ENCODE measurements at places on chromosomes 2 and 18.

DNA sequence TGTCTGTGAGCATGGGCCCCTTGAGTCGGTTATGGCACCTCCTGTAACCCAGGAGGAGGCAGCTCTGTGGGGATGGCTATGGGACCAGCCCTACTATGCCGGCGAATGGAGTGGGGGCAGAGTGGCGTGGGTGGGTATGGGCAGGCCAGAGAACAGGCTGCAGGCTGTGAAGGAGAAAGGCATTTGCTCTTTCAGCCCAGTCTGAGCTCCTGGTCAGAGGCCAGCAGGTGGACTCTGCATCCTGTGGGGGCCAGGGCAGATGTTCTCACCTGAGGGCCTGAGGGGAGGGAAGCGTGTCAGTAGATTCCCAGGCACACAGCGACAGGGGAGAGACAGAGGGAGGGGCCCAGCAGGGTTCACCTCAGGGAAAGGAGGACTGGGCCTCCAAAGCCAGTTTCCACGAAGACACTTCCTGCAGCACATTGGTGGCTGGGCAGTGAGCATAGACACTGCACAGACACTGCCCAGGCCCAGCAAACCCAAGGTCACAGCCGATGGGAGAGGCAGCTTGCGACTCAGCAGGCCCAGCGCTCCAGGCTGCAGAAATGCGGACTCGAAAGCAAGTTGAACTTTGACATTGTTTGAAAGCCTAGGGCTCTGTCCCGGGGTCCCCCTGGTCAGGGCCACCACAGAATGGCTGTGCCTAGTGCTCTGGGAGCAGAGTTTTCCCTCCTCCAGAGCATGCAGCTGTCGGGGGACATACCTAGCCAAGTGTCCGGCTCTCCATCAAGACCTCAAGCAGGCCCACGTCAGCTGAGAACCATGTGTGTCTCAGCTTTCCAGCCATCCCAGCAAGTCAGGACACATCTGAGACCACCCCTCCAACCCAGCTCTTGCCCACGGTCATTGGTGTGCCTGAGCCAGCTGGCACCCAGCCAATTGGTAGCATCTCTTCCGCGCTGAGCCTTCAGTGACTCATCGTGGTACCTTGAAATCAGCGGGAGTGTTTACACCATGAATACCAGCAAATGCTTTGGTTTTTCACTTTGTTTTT is 53.8 kb downstream of the TGOLN2 start:
- no peak for DNase-seq

GRCh38 chr18:78686976-78687685 is 292.5 kb upstream of the SALL3 start:
- DNase-seq = no peak

DNA sequence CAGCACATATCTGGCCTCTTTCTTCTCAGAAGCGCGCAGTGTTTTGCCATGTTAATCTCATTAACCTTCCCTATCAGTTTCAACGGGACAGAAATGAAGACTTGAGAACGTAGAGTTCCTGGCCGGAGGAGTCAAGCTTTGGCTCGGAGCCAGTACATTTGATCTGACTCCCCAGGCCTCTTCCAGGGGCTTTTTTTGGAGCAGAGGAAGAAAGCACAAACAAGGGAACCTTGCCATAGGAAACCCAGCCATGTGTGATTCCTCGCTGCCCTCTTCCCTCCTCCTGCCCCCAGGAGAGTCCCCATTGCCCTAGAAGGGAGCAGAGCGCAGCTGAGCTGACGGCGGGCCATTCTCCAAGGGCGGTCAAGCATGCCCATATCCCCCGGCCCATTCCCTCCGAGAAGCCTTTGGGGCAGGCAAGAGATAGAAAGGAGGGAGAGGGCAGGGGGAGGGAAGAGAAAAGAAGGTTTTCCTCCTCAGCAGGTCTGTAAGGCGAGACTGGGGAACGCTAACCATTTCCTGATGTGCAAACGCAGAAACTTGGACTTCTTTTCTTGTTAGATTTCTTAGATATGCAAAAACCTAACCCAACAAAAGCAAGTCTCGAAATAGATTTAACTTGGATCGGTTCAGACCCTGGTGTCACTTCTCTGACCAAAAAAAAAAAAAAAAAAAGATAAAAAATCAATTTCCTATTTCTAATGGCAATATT is 63.7 kb upstream of the POU3F3 start:
- no peak for DNase-seq

DNA sequence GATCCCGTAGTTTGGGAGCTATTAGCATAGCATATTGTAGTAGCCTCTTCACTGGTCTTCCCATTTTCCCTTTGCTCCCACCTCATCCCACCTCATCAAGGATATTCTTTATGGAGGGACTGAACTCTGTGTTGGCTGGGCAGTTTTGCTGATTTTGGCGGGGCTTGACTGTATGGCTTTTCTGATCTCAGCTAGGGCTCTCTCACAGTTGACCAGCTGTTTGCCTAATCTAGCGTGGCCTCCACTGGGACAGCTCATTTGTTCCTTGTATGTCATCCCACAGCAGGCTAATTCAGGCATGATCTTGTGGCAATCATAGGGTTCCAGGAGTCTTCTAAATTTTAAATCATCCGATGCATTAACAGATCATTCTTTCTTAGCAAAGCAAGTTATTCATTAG is 30.2 kb upstream of the MTX2 start:
- no peak for DNase-seq

- DNase-seq = no peak
Measured at GRCh38 chr18:53534695-53535094, 689.8 kb downstream of the MBD2 start.

DNA sequence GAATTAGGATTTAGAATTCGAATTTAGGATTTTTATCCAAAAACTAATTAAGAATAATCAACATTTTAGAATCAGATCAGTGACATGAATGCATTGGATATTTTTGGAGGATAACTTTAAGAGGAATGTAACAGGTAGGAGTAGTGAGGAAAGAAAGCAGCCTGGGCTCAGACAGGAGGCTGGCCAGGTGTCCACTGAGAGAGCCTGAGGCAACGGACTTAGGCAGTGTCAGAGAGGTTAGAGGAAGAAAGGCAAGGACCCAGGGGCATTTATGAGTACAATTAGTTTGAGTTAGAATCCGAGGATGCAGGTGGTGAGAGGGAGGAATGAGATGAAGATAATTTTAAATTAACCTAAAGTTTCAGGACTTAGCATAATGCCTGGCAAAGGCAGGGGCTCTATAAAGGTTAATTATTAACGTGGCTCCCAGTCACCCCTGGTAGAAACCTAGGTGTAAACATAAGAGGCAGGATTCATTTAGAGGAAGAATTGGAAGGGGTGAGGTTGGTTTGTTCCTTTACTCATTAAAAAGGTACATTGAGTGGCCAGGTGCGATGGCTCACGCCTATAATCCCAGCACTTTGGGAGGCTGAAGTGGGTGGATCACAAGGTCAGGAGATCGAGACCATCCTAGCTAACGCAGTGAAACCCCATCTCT is 507.1 kb downstream of the TMEM182 start:
- no peak for DNase-seq

- DNase-seq = no peak
Measured at GRCh38 chr2:71999580-71999979, 148.1 kb downstream of the CYP26B1 start.

- DNase-seq = no peak
Measured at GRCh38 chr2:40737180-40737579, 285.3 kb upstream of the SLC8A1 start.

GRCh38 chr18:24189664-24190346 is 50.9 kb downstream of the CABYR start:
- DNase-seq = no peak

GRCh38 chr2:85132397-85132796 is 795 bp upstream of the TCF7L1 start:
- DNase-seq = no peak

- DNase-seq = no peak
Measured at GRCh38 chr18:39205565-39206195, 1640.1 kb upstream of the CELF4 start.
